ENCODE measurements at places on chromosomes 4 and X. TPM values are rescaled to one million over a fixed set of nuclear protein-coding genes. Genes with fewer than 3 reads are reported as not detected.
A peak's percentile ranks its signal among the peaks of the same experiment; 100 is the strongest.

DNA sequence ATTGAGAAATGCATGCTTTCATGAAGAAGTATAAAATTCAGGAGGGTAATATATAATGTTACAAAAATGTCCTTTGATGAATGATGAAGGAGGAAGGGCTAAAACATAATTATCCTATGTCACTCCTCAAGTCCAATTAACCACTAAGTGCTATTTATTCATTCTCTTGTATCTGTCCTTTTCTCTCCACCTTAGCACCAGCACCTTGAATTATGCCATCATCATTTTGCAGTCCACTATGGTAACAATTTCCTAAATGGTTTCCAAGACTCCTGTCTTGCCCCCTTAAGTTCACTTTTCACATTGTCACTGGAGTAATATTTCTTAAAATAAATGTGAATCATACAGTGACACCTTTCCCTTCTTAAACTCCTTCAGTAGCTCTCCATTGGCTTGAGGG lies 756.3 kb downstream of the STPG2 start:
- DNase-seq = no peak

- DNase-seq = no peak
Measured at GRCh38 chr4:150518559-150518958, 63.4 kb upstream of the MAB21L2 start.

DNA sequence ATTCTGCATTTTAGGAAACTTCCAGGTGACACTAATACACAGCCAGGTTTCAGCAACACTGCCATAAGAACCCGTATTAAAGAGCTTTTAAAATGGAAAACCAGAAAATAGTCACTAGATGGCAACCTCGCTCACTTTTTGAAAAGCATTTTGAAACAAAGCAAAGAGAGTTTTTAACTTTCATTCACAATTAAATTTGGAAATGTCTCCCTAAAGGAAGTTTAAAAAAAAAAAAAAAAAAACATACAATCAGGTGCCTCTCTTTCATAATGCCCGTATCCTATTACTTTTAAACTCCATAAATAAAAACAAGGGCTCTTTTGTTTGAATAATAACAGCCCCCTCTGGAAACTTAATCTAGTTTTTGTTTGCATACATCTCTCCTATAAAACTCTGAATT lies 20.3 kb downstream of the MEPE start:
- DNase-seq = peak; percentile 74

GRCh38 chr4:141132709-141133145 lies 542 bp downstream of the RNF150 start:
- peak; percentile 83 for DNase-seq

DNA sequence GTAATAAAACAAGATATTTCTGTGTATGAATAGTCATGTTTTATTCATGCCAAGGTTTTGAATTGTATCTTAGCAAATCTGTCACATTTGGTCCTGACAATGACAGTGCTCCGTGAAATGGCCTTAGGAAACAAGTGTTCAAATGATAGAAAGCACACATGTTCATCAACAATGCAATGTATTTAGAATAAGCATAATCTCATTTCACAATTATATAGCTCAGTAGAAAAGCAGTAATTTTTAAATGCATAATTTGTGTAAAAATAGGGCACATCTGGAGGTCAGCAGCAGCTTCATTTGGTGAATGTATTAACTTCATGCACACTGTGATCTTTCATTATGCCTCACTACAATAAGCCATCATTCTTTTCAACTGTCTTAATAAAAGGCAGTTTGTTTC lies 380.4 kb downstream of the GPM6A start:
- no peak for DNase-seq

The UBL4A gene
- total RNA-seq = 71.7 TPM

The MAML3 gene
- 7.0 TPM for total RNA-seq
